ENCODE measurements at places on chromosomes 2 and 18.

DNA sequence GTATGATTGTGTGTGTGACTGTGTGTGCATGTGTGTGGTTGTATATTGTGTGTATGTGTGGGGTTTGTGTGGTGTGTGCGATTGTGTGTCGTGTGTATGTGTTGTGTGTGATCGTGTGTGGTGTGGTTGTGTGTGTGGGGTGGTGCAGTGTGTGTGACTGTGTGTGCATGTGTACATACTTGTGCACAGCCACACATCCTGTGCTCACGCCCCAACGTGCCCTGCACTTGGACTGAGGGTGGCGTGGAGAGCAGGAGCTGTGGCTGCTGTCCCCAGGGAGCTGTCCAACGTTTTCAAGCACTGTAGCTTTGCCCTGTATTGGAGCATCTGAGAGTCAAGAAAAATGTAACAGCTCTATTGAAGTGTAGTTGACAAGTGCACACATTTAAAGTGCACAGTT is 243.2 kb upstream of the HDAC4 start:
- no peak for DNase-seq

DNA sequence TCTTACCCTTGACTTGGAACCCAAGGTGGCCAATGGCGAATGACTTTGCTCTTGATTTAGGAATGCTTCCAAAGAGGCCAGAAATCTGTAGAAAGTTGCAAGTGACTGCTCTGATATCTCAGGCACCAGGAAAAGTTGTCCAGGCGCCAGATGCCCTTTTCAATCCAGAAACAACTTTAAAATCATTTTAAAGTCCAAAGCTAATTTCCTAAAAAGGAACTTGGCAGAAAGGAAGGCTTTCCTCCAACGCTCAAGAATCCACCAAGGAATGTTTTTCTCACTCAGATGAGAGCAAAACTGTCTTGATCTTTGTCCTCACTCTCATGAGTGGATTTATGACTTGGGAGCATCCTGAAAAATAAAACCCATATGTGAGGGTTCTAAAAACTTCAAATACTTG is 5.3 kb downstream of the NGEF start:
- no peak for DNase-seq

GRCh38 chr2:84874381-84875212 is 6.3 kb downstream of the TRABD2A start:
- DNase-seq: no peak

DNA sequence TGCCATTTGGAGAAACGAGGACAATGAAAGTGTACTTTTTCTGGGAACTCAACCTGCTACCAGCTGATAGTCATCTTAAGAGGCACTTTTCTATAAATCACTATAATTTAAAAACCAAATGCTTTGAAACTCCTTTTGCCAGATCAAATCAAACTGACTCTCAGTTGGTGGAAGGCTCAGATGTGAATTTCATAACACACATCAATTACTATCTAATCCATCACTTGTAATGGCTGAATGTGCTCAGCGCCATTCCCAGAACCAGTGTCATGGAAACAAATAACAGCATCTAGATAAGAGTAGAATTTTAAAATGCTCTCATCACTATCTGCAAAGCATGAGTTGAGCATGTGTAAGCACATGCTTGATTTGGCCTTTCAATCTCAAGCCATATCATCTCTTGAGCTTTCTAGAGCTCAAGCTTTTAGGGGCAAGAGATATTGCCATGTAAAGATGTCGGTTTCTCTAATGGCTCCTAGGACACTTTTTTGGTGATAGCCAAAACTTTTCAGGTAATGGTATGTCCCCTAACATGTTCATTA is 223.1 kb upstream of the ACVR2A start:
- no peak for DNase-seq

- no peak for DNase-seq
Observed at GRCh38 chr2:84856787-84857186, 24.1 kb downstream of the TRABD2A start.

GRCh38 chr2:222239091-222239490 is 59.7 kb downstream of the PAX3 start:
- no peak for DNase-seq

DNA sequence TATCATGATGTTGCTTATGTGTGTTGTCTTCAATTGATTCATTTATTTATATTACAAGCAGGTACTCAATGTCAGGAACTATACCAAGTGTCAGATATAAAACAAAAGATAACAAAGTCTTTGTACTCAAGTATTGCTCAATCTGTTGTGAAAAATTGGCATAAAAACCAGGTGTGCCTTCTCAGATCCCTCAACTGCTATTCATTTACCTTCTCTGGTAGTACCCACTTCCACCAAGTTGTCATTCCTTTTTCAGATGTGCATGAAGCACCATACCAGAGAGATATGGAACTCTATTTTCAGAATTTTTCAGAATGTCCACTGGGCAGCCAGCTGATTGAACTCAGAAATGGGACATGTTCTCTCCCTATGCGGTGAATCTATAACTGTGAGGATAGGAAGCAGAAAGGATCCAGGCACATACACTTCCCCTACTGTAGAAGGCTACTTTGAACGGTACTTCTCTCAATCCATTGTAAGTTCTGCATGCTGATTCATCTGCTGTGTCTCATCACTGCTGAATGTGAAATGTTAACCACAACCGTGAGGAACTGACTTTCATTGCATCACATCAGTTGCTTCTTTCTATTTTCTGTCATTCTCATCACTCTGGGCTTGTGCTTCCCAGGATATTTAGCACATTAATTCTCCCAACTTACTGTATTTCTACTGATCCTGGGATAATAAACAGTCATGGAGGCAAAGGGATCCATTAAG is 1621.3 kb downstream of the SUCLG1 start:
- no peak for DNase-seq

Measured in GM12892 (cell line).